AG09309 (cell line): ENCODE measurements at places on chromosomes 6 and 20.
A peak's percentile ranks its signal among the peaks of the same experiment; 100 is the strongest.

DNA sequence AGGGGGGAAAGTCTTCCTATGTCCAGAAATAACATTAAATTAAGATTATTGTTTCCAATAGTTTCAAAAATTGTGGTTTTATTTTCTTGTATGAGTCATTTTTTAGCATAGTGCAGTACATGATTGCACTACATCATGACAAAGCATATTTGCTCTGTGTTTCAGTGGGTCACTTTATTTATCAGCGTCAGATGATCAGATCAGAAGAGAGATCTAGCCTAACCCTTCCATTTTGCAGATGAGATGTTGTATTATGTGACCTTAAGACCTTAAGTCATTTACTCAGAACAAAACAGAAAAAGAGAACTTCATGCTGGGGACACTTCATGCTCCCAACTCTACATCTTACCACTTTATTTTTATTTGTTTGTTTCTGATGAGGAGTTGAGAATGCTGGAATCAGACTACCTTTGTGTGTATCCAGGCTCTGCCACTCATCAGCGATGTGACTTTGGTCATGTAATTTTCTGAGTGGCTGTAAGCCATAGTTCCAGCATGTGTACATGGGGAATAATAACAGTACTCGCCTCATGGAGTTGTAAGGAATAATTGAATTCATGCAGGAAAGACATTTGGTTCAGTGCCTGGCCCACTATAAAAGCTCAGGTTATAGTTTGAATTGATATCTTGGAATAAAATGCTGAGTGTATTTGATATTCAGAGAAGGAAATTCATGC lies 13.5 kb downstream of the EYA4 start:
- DNase-seq: no peak

DNA sequence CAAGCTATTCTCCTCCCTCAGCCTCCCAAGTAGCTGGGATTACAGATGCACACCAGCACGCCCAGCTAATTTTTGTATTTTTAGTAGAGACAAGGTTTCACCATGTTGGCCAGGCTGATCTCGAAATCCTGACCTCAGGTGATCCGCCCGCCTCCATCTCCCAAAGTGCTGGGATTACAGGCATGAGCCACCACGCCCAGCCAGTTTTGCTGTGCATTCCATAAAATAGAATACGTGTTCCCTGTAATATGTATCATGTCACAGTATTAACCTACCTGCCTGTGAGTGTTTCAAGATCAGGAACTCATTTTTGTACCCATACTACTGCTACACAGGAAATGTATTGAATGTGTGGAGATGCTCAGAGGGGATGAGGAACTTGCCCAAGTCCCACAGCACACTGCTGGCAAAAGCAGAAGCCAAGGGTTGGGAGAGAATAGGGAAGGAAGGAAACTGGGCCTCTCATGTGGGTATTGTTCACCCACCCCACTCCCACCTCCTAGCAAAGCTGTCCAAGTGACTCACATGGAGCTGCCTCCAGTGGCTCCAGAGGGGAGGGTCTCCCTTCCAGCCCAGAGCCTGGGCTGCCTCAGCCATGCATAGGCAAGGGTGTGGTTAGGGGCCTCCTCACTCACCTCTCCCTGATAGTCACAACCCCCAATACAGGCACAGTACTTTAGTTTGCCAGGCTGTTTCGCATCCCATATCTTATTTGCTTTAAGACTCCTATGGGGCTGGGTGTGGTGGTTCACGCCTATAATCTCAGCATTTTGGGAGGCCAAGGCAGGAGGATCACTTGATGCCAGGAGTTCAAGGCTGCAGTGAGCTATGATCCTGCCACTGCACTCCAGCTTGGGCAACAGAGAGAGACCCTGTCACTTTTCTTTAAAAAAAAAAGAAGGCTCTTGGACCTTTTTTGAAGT lies 9.4 kb downstream of the HM13 start:
- no peak for DNase-seq

DNA sequence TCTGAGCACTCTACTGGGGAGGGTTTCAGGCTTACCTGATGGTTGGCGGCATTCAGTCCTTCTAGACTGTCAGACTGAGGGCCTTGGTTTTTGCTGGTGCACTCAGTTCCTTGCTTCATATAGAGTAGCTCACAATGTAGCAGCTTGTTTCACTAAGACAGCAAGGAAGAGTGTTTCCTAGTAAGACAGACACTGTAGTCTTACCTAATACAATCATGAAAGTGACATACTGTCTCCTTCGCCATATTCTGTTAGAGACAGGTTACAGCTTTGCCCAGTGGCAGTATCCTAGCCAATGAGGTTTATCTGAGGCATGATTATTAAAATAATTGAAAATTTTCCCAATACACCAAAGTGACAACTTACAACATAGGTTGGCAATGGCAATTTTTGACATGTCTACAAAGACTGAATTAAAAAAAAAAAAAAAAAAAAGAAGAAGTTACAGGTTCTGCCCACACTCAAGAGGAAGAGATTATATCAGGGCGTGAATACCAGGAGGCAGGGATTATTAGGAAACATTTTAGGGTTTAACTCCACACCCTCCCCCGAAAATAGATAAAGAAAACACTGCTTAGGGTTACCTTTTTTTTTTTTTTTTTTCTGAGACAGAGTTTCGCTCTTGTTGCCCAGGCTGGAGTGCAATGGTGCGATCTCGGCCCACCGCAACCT lies 66.8 kb downstream of the SCAND1 start:
- no peak for DNase-seq

- DNase-seq: no peak
Observed at GRCh38 chr20:25623225-25623735, 534 bp downstream of the NANP start.

GRCh38 chr20:37520419-37520955 lies 563 bp upstream of the NNAT start:
- DNase-seq: no peak

GRCh38 chr6:162845972-162846371 lies 118.2 kb downstream of the PACRG start:
- DNase-seq: no peak

DNA sequence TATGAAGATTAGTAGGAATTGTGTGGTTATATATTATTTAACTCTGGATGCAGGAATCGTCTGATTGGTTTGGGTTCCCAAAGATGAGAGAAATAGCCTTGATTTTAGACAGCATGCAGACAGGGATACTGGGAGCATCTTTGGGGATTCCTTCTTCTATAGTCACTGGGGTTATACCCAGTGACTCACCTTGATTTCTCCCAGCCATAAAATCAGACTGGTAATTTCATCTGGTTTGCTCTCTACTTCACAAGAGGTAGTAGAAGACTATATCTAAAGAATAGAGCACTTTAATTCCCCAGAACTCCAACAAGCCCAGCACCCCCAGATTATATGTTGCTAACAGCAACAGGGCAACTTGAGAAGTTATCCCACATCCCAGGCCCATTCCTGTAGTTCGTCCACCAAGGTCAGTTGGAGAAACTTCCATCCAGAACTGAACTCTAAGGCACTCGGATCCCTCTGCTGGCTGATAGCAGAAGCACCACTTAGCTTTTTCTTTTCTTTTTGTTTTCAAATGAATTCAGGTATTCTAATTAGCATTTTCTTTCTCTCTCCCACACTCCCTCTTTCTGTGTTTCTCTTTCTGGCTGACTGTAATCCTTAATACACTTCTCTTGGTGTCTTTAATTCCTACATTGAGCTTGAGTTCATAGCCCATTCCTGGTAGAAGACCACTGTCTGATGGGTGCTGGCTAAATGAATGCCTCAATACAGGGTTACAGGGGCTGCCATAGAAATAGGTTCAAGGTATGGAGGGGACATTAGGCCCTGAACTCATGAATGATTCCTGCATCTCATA lies 20.4 kb upstream of the EFHC1 start:
- no peak for DNase-seq

DNA sequence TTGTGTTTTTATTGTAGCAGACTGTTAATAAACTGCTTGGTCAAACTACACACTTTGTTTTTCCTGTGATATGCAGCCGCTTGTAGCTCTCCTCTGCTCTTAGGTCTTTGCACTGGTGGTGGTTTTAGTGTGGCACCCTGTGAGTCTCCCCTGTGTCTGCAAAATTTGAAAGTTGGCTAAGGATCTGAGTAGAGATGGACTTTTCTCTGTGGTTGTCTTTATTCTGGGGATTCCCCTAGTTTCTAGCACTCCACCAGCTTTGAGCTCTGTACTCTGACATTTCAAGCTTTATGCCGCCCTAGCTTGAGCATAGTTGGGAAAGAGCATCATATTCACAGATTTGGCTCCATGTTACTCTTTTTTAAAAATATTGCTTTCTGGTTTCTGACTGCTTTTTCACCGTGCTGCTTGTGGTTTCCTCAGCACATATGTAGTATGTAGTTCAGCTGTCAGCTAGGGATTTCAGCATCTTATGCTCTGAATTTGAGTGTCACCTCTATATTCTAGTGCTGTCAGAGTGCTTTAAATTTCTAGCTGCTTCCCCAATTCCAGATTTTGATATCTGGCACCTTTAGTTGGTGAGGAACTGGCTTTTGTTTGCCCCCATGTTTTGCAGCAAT lies 25.4 kb downstream of the CDYL start:
- DNase-seq: no peak

DNA sequence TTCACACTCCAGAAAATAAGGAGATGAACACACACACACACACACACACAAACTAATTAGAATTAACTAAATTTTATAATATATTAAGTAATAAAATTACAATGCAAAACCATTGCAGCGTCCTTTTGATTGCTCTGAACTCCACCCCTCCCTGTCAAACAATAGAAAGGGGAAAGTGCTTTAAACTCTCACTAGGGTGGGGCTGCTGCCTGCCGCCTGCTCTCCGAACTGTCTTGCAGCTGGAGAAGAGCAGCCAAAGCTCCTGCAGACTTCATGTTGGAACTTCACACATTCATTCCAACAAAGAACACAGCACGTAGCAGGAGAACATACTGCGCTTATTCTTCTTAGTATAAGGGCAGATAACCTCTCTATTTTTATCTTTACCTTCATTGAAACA lies 83.2 kb downstream of the GCLC start:
- DNase-seq: no peak

DNA sequence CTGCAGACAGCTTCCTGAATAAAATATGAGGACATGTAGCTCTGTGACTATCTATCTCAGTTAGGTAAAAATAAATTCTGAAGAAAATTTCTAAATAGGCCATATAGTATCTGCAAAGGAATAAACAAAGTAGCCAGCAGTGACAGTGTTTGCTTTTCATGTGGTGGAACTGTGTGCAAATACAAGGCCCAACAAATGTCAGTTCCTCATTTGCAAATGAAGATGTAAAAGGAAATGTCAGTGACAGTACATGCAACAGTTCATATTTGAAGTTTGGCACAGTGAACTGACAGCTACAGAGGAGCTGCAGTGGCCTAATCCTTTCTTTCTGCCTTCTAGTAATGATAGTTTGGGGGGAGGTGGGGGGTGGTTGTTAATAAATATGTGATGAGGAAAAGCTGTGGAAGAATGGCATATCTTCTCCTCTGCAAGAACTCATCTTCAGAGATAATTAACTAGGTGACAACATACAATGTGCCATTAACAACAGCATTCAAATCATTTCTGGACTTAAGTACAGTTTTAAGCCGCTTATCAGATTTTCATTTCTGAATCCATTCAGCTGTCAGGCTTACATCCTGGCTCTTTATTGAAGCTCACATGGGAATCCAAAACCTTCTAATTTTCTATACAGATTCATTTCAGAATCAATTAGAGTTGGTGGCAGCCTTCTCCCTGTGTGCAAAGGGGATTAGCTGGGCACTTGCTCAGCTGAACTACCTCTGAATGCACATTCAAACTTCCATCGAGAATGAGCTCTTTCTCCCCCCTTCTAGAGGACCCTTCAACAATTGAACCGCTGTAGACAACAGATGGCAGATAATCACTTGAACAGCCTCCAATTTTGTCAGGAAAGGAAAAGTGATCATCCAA lies 1059.0 kb upstream of the EPHA7 start:
- DNase-seq: no peak

GRCh38 chr6:26045065-26045927 lies 41.9 kb upstream of the HFE start:
- peak; percentile 81 for DNase-seq

- DNase-seq: no peak
Observed at GRCh38 chr6:85640821-85641220, 1.9 kb downstream of the SYNCRIP start.

DNA sequence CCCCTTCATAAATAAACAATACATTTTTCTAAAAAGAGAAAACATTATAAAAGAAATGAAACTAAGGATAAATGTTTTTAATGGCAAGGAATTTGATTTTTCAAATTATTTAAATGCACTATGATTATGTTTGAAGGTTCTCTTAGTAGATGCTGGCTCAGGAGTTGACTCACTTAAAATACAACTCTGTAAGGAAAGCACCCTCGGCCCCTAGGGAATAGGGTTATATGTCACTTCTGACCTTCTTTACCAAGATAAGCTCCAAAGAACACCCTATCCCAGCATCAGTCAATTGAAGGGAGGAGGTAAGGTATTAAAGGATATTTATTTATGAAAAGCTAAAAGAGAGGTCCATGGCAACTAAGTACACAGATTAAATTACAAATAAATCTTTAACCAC lies 6.8 kb downstream of the SNAP91 start:
- DNase-seq: no peak
